ENCODE measurements at places on chromosomes 2 and 18. TPM values are rescaled to one million over a fixed set of nuclear protein-coding genes. Genes with fewer than 3 reads are reported as not detected.

GRCh38 chr18:48752928-48753327, 197.8 kb downstream of the SMAD7 start:
- DNase-seq: peak; percentile 11

- peak; percentile 48 for DNase-seq
Observed at GRCh38 chr2:219082332-219082958, 21.7 kb upstream of the IHH start.

GRCh38 chr2:44107086-44107740, 61.5 kb upstream of the PPM1B start:
- no peak for DNase-seq

DNA sequence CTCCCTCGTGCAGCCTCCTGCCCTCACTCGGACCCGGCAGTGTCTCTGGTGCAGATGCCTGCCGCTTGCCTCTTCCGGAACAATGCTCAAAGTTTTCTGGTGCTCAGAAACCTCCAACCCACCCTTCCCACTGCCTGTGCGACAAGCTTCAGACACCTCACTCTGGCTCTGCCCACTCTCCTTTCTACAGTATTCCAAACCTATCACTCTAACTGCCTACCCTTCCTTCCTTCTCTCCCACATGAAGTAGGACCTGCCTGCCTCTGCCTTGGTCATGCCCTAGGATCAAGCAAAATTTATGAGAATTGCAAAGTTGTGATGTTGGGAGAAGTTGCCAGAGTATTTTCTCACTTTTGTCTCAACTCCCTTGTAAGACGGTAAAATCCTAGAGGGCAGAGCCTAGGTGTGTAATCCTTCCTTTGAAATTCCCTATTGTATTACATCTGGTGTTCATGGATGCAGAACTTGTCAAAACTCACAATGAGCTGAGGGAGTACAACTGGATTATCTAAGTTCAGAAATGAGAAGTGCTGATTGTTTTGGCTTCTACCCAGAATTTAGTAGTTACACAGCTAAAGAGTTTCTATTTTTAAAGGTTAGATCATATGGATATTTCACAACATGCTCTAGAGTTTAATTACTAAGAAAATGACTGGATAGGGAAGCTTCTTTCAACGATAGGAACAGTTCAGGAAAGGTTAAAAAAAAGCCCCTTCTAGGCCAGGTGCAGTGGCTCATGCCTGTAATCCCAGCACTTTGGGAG, 7.2 kb downstream of the NPC1 start:
- no peak for DNase-seq

GRCh38 chr2:162972383-162972782, 133.8 kb upstream of the KCNH7 start:
- no peak for DNase-seq

- DNase-seq: no peak
Observed at GRCh38 chr2:109139865-109140396, 10.9 kb downstream of the SH3RF3 start.

- DNase-seq: no peak
Observed at GRCh38 chr2:211251016-211251415, 694.6 kb downstream of the CPS1 start.

DNA sequence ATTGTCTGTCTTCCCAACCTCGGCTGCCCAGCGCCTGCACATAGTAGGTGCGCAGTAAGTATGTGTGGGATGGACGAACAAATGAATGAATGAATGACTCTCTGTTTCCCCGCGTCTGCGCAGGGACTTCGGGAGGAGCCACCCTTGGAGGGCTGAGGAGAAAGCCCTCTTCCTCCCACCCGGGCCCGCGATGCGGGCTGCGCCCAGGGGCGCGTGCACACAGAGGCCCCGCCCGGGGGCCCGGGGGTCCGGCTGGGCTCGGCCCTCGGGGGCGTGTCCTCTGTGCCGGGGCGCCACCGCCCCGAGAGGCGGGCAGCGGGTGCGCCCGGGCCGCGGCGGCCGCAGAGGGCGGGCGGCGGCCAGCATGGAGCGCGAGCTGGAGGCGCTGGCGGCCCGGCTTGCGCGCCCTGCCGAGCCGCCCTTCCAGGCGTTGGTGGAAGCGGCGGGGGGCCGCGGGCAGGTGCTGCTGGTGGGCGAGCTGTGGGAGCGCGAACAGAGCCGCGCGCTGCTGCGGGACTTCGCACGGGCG, at the start of gene C2orf72:
C2orf72 (plus strand) TSS at position 322 of the 529 bp plus-strand sequence; CDS start at position 365, 43 bp downstream.
- DNase-seq: no peak

DNA sequence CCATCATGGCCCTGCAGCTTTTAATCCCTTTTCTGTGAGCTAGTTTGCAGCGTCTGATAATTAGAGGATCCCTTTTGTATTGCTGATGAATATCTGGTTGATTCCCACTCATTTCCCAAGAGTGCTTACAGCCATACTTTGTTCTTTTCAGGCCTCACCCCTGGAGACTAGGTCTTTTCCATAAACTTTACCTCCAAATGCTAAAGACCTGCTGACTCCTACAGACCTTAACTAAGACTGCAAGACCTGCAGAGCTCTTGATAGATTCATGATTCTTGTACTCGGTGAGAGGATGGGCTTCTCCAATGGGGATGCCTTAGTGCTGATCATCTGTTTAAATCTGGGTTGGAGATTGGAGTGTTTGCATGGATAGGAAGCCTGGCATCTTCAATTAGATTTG, 33.1 kb upstream of the DYNAP start:
- DNase-seq: no peak

- no peak for DNase-seq
Observed at GRCh38 chr2:219829667-219830352, 202.4 kb downstream of the SLC4A3 start.

- DNase-seq: no peak
Observed at GRCh38 chr18:76353046-76353445, 142.0 kb downstream of the ZNF516 start.

- no peak for DNase-seq
Observed at GRCh38 chr18:24663026-24663425, 202.6 kb downstream of the HRH4 start.

Gene SYT4
- 1.9 TPM for total RNA-seq

Gene UPP2
- not detected for total RNA-seq

Gene PDE11A
- total RNA-seq: 4.4 TPM

Gene AQP12B
- not detected for total RNA-seq

Gene VWA3B
- not detected for total RNA-seq

Gene NGEF
- not detected for total RNA-seq

Gene ACKR3
- 25.4 TPM for total RNA-seq

All from left ventricle myocardium superior (tissue), 1 donor.